ENCODE measurements at places on chromosomes 7 and 10.

DNA sequence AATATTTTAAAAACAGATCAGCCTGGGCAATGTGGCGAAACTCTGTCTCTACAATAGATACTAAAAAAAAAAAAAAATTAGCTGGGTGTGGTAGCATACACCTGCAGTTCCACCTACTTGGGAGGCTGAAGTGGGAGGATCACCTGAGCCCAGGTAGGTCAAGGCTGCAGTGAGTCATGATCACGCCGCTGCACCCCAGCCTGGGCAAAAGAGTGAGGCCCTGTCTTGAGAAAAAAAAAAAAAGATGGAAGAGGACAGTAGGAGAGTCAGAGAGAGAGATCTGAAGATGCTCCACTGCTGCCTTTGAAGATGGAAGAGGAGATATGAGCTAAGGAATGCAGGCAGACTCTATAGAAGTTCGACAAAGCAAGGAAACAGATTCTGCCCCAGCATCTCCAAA is 181.9 kb downstream of the CALN1 start:
- no peak for DNase-seq

GRCh38 chr10:16030562-16030961 is 170.3 kb upstream of the MINDY3 start:
- DNase-seq: no peak

GRCh38 chr10:21824409-21824808 is 179.1 kb downstream of the DNAJC1 start:
- DNase-seq: no peak

DNA sequence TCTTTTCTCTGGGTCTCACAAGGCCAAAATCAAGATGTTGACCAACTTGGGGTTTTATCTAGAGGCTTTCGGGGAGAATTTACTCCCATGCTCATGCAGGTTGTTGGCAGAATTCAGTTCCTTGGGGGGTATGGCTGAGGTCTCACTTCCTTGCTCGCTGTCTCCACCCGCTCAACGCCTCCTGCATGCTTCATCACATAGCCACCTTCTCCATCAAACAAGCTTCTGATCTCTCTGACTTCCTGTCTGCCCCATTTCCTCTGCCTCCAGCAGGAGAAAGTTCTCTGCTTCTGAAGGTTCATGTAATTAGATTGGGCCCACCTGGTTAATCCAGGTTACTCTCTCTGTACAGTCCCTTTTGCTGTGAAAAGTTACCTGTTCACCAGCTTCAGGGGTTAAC is 179.1 kb upstream of the FZD1 start:
- no peak for DNase-seq

- DNase-seq: no peak
These were observed 102.7 kb downstream of the CUBN start for GRCh38 chr10:17026686-17027485.

DNA sequence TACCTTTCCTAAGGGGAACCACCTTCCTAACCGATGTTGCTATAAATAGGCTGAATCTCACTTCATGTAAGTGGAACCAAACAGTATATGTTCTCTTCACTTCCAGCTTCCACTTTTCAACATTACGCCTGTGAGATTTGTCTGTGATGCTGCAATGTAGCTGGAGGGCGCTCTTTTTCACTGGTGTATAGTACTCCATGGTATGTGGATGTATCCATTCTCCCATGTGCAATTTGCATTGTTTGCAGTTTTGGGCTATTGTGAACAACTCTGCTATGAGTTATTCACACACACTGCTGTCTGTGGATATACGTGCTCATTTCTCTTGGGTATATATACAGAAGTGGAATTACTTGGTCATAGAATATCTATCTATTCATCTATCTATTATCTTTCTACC is 75.9 kb upstream of the GNA12 start:
- DNase-seq: no peak

DNA sequence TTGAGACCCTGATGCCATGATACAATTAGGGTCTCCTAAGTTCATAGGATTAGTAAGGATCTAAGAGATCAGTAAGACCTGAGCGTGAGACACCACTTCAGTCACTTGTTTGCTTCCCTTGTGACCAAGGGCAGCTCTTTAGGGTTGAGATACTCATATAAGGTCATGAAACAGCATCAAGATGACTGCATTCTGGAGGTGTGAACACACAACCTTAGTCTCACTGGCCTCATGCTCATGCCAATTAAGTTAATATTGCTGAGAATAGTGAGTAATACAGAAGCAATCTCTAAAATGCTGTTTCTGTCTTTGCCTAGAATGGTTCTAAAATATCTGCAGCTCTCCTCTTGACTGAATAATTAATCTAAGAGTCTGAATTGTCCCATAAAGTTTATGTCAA is 39.6 kb upstream of the KLHL7 start:
- no peak for DNase-seq

GRCh38 chr7:142566271-142566670 is 183.0 kb upstream of the PRSS1 start:
- DNase-seq: no peak

DNA sequence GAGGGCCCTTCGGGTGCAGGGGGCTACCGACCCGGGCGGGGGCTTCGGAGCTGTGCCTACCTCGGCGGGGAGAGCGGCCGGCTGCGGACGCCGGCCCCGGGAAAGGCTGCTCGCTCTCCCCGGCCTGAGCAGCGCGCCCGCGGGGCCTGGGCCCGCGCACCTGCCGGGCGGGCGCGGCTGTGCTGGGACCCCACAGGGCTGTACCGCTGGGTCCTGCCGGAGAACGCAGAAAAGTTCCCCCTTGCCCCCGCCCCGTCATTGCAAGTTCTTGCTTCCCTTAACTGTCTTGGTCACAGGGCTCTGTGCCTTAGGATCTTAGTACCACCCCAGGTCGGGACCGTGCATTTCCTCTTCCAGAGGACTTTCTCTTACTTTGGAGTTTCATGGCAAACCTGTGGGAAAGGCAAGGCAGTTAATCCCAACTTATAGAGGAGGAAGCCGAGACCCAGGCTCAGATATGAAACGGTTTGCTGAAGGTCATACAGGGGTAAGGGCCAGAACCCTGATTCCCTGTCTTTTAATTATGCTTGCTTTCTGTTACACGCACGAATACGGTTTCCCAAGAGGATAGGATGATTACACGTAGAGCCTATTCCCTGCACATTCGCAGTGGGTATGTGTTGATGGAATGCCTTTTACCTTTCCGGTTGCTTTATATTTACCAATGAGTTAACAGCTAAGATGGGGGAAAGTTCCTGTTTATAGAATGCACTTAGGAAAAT is 652 bp downstream of the PCGF5 start:
- DNase-seq: no peak

DNA sequence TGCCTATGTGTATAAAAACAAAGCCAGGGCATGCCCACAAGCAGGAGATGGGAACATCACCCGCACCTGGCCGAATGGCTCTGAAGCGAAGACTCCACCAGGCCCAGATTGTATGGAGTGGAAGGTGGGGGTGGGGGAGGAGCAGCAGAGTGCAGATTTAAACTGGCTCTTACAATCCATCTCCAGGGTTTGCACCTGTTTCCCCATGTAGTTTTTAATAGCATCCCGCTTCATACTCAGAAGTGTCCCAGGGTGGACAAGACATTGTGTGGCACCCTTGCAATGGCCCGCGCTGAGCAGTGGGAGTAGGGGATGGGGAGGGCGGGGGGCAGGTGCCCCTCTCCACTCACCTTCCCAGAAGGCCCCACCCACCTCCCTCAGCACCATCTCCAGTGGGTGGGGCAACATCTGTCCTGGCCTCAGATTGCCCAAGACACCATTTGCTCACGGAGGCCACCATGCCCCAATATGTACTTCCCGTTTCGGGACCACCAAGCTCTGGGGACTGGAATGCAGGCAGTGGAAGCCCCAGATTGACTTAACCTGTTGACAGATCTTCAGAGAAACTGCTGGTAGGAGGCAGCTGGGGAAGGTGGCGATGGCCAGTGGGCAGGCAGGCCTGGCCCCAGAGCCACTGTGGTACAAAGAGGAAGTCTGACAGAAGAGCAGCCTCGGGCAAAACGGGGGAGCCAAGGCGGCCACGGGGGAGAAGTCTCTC is 23.0 kb downstream of the VSIR start:
- DNase-seq: no peak

DNA sequence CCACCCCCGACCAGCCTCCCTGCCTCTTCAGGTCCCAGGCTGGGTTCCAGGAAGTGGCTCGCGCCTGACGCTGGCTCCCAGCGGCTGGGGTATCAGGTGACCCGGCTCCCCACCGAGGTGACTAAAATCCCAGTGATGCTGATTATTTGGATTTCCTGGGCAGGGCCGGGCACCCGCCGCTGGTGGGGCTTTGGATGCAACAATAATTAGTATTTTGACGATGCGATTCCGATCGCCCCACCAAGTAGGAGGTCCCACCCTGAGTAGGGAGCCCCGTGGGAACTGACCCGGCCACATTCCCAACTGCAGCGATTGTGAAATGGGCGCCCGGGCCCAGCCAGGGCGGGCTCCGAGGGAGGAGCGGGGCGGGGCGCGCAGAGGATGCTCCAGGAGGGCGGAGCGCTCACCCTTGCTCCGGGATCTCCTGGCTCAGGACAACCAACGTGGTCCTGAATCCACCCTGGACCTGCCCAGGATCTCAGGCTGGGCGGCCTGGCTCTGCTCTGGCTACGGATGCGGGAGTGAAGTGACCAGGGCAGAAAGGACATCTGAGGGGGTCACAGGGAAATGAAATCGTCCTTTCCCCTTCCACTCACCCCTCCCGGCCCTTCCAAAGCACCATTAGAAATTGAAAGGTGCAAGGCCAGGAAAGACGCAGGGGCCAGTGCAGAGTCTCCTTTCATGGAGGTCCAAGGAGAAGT is 32.6 kb downstream of the DUSP5 start:
- DNase-seq: no peak

DNA sequence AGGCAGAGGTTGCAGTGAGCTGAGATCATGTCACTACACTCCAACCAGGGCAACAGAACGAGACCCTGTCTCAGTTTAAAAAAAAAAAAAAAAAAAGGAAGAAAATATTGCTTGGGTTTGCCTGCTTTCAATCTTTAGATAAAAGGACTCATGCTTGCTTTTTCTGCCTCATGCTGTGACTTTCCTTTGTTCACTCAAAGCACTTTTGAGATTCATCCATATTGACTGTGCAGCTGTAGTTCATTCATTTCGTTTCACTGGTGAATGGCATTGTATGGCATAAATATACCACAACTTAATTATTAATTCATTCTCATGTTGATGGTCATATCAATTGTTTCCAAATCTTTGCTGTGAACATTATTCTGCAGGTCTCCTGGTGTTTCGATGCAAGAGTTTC is 97.6 kb upstream of the NFE2L3 start:
- no peak for DNase-seq

- DNase-seq: no peak
These were observed 14.6 kb downstream of the IFIT3 start for GRCh38 chr10:89342206-89342958.

DNA sequence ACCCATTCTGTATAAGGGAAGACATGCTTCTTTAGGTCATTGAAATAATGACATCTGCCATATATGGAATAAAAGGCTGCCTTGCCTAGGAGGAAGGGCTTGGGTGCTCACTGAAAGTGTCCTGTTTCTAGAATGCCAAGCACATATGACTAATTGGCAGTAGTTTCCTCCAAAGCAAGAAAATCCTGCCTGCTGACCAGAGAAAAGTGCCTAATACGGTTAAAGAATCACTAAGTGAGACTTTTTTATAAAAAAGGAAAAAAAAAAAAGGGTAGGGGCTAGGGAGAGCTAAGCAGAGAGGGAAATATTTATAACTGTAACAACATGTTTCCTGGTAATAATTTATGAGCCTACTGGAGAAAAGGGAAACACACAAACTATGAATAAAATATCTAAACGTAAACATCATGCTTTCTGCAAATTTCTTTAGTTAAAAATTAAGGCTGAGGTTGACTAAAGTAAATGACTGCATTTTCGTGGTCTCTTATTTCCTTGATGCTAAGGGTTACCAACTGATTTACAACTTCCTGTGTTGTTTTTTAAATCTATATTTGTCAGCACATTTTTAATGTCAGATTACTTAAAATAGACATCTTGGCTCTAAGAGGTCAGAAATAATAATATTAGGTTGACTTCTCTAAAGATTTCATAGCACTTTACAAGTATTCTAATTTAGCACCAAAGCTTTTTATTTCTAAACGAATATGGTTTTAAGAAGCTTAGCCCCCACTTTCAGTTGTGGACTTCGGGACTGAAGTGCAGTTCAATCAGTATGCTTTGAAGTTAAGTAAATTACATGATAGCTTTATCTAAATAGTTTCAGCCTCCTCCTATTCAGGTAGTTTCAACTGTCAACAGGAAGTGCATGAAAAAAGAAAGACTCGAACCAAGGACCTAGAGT is 89.6 kb downstream of the CABCOCO1 start:
- DNase-seq: no peak

DNA sequence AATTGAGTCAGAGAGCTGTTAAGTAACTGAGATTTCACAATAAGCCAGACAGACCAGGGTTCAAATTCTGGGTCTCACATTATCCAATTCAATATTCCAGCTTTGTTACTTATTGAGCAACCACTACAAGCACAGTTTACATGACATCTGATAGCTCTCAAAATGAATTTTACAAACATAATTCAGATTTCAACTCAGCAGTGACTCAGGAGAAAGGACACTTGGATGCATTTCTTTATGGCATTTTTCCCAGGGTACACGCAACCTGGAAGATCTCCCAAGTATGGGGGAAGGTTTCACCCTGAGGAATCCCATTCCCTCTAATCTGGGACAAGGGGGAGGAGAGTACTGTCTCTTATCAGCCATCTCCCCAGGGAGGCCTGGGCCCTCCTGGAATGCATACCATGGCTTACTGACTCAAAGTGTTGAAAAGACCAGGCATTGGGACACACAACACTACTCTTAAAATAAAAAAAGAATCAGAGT is 102.4 kb downstream of the CFTR start:
- DNase-seq: no peak

DNA sequence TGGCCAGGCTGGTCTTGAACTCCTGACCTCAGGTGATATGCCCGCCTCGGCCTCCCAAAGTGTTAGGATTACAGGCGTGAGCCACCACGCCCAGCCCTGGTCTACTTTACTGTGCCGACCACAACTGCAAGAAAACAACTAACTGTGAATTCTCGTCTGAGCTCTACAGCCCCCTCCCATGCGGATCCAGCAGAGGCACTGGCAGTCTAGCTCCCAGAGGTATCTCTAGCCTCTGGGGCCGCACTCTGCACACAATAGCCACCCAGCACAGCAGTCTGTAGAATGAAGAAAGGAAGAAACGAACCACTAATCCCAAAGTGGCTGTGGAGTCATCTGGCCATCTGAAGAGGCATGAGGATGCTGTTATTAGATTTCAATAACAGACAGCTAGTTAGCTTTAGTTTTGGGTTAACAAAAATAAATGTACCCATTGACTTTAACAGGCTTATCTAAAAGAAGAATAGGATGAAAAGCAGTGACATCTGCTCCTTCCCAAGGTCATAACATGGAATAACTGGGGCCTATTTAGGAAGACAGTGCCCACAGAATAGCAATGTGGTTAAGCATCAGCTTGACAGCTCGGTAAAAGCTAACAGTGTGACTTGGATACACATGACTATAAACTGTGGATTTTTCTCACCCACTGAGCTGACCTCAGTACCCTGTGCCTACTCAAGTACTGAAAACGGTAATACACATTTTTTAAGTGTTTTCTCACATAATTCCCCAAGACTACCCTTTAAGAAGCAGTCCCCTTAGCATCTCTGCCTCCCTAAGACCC is 131.9 kb downstream of the TNS3 start:
- DNase-seq: no peak

Measured in iPS DF 19.7 (cell line).